ENCODE measurements at places on chromosomes 11 and 22.

DNA sequence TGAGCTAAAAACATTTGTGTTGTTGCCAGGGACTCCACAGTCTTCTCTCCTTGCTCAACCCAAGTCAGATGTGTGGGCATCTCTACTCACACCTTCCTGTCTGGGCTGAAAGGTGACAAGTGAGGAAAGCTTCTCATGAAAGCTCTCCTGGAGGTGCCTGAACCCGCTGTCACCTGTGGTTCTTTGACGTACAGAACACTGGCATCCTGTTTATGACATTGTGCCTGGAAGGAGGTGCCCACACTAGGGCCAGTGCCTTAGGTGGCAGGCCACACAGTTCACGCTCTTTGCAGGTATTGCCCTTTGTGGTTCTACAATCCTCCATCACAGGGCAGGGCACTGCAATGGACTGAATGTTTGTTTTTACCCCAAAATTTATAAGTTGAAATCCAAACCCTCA, 108.5 kb downstream of the CD44 start:
- no peak for DNase-seq

GRCh38 chr11:131474947-131475346, 104.5 kb downstream of the NTM start:
- DNase-seq = no peak

DNA sequence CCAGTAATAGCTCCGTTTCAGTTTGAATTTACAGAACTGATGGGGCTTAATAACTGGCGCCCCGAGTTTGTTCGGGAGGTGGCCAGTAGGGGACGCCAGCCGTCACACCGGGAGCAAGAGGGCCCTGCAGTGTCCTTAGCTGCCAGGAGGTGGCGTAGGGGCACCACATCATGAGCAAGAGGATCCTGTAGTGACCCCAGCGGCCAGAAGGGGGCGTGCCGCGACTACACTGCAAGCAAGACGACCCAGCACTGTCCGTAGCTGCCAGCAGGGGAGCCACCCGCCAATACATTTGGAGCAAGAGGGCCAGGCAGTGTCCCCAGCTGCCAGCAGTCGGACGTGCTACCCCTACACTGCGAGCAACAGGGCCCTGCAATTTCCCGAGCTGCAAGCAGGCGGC, 663.7 kb upstream of the B3GAT1 start:
- no peak for DNase-seq

- DNase-seq = no peak
Measured at GRCh38 chr22:46448333-46448732, 89.1 kb downstream of the CELSR1 start.

DNA sequence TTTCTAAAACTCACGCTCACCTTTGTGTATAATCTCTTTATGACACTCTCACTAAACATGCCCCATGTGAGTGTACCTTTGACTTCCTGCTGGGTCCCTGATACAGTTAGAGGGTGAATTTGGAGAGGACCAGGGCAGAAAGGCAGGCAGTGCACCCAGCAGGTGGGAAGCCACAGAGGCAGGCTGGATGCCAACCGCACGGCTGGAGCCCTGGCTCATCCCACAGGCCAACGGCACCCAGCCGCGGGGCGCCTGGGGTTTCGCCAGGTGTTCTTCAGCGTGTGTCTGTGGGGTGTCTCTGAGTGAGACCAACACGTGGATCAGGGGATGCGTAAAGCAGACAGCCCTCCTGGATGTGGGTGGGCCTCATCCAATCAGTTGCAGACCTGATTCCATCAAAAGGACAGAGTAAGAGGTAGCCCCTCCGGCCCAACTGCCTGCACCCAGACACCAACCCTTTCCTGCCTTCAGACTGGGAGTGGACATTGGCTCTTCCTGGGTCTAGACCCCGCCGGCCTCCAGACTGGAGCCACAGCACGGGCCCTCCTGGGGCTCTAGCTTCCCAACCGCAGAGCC, 51.6 kb downstream of the DHCR7 start:
- DNase-seq = no peak

- DNase-seq = no peak
Measured at GRCh38 chr11:108620958-108621772, 27.6 kb upstream of the EXPH5 start.

GRCh38 chr11:22775248-22775647, 54.4 kb downstream of the SVIP start:
- DNase-seq = no peak

- DNase-seq = no peak
Measured at GRCh38 chr22:27667121-27667843, 134.3 kb downstream of the MN1 start.
